ENCODE measurements at places on chromosomes 1 and 21.

DNA sequence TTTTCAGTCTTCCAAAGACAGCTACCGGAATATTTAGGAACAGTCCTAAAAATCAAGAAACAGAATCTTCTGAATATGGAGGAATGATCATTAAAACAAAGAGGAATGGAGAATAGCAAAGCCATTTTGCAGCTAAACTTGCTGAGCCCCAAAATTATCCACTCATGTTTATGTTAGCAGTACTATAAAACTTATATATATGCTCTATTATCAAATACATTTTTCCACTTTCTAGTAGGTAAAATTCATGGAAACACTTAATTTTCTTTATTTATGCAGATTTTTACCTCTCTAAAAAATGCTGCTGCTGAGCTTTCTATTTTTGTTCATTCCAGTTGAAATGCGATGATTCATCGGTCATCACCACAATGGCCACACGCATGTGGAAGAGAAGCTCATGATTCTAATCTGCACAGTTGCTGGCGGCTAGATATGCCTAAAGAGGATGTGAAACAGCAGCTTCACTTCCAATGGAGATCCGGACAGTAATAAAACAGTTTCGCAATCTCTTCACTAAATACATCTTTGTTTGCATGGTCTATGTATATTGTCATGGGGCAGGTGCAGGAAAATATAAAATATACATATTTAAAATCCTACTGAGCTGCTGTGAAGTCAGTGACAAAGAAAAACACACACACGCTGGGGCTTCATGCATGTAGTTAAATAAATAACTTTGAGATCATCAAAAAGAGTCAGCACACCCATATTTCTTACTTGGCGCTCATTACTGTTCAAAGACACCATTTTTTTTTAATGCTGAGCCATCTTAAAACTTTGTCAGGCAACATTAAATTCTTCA lies 292.2 kb downstream of the SMYD3 start:
- no peak for DNase-seq

DNA sequence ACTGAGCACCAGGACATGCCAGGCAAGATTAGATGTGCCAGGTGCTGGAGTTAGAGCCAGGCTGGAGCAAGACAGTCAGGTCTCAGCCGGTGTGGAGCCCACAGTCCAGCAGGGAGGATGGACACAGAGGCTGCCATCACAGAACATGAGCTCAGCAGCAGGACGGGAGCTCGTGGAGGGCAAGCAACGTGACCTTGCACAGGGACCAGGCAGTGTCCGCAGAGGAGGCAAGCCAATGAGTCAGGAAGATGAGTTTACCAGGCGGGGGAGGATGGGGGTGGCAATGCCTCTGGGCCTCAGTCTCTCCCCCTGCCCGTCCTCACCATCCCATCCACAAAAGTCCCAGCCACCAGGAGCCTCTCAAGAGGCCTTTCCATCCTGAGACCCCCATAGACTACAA lies 20.7 kb upstream of the ZC3H12A start:
- no peak for DNase-seq

DNA sequence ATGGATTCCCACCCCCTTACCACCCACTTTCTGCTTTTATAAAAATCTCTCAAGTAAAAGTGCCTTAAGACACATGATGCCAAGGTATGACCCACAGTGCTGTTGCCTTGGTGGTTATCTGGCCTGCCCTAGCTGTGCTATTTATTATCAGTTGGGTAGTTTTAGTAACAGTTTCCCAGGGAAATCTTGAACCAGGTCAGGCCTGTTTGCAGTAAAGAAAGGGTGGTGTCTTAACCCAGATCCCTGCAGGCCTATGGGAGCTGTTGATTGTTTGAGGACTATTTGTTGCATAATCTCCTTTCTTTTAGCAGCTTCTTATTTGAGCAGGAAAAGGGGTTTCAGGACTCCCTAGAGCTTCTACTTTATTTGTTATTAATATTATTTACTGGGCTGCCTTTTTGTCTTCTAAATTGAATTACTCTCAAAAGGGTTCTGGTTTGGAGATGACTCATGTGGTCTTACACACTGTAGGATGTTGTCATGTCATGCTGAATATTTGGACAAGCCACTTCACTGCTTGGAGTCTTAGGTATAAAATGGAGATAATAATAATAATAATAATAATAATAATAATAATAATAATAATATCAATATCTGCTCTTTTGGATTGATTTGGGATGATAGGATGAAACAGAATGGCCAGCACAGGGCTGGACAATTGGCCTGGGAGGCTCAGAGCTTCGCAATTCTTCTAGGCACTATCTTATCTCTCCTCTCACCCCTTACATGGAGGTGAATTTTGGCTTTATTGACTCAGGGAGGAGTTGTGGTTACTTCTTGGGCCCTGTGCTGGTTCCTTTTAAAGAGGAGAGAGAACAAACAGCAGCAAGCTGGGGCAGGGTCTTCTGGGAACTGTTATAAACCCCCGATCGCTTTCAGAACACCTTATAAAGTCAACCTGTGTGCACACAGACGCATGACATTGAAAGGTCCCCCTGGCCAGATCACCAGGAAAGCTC lies 252.1 kb downstream of the PRDM2 start:
- DNase-seq: no peak

- DNase-seq: no peak
Measured at GRCh38 chr1:174406421-174406820, 41.3 kb upstream of the GPR52 start.

DNA sequence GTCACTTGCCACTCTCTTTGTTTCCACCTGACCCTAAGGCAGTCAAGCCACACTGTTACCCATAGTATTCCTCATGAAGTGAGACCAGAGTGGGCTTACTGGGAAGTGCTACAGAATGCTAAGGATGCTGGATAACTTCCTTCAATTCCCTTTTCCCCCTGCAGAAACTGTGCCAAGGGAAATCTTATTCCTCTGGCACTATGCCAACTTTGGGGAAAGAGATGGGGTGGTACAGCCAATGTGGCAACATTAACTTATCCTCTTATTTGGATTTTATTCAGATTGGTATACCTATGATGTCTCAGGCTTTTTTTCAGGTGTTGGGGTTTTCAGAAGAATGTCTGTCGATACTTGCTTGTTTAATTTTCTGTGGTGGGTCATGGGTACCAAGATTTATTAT lies 599.4 kb upstream of the PBX1 start:
- DNase-seq: no peak

DNA sequence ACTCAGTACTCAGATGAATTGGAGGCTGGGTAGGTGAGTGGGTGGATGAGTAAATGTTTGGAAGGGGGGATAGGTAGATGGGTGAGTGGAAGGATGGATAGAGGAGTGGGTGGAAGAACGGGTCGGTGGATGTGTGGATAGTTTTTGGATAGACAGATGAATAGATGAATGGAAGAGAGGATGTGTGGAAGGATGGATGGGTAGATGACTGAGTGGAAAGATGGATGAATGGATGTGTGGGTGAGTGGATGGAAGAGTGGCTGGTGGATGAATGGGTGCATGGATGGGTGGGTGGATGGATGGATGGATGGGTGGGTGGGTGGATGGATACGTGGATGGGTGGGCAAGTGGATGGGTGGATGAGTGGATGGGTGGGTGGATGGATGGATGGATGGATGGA lies 3.7 kb downstream of the SLC45A1 start:
- DNase-seq: no peak

- no peak for DNase-seq
Measured at GRCh38 chr1:58282623-58283387, 263.7 kb downstream of the OMA1 start.

DNA sequence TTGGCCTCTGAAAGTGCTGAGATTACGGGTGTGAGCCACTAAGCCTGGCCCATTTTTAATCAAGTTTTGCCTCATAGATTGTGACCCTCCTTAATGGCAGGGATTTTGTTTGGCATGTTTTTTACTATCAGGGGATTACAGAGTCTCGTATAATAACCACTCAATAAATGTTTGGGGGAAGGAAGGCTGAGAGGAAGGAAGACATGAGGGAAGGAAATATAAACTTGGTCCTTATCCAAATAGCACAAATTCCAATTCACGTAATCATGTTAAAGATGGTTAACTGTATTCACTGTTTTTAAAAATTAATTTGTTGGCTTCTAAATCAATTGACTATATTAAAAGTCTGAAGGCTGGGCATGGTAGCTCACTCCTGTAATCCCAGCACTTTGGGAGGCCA lies 30.9 kb upstream of the SERTAD4 start:
- no peak for DNase-seq

GRCh38 chr1:193767886-193768285 lies 581.5 kb upstream of the B3GALT2 start:
- no peak for DNase-seq

- no peak for DNase-seq
Measured at GRCh38 chr1:218694636-218695035, 349.5 kb downstream of the TGFB2 start.

DNA sequence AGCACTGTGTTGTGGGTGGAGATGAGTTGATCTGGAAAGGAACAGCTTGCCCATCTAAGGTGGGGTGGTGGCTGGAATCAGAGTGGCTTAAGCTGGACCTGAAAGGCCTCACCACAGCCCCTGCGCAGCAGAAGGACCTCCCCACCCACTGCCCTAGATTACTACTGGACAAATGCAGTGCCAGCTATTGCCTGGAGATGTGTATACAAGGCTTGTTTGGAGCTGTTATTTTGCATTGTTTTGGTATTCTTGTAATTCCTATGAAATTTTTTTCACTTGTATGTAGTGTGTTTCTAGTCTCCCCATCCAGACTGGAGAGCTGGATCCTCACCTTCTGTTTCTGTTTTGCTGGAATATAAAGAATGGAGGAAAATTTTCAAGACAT lies 1.3 kb upstream of the SLC30A1 start:
- DNase-seq: no peak

- no peak for DNase-seq
Measured at GRCh38 chr1:31795096-31795675, 20.6 kb downstream of the SPOCD1 start.

DNA sequence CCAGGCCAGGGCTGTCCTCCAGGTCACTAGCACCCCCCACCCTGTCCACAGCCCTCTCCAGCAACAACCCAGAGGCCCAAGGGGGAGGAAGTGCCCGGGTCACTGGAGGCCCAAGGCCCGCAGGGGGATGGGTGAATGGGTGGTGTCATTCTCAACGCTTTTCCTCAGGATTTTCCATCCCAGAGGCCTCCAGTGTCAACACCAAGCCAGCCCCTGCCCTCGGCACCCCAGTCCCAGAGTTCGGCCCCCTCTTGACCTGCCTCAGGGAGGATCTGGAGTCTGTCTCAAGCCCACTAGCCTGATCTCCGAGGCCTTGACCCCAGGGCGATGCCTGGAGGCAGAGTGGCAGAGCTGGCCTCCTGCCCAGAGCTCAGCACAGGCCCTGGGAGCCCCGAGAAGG lies 5.1 kb downstream of the TMEM82 start:
- no peak for DNase-seq

GRCh38 chr21:44831227-44831860 lies 13.5 kb upstream of the SUMO3 start:
- DNase-seq: no peak

DNA sequence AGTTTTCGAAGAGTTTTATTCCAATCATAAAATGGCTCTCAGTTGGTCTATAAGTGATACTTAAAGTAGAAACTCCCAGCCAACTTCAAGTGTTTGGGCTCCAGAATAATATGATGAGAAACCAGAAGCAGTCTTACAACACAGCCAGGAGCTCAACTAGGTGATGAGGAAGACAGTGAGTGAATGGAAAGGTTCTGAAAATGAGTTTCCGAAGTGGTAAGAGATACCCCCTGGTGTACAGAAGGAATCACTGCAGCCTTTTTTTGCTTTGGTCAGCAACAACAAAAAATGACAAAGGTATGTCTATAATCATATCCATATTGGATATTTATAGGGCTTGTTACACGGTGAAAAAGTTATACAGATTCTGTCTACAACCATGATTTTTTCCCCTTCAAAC lies 16.5 kb downstream of the KRTAP19-1 start:
- no peak for DNase-seq

- DNase-seq: no peak
Measured at GRCh38 chr1:35047188-35047858, 15.6 kb upstream of the ZMYM6 start.

GRCh38 chr21:29678626-29679025 lies 261.2 kb downstream of the GRIK1 start:
- no peak for DNase-seq

DNA sequence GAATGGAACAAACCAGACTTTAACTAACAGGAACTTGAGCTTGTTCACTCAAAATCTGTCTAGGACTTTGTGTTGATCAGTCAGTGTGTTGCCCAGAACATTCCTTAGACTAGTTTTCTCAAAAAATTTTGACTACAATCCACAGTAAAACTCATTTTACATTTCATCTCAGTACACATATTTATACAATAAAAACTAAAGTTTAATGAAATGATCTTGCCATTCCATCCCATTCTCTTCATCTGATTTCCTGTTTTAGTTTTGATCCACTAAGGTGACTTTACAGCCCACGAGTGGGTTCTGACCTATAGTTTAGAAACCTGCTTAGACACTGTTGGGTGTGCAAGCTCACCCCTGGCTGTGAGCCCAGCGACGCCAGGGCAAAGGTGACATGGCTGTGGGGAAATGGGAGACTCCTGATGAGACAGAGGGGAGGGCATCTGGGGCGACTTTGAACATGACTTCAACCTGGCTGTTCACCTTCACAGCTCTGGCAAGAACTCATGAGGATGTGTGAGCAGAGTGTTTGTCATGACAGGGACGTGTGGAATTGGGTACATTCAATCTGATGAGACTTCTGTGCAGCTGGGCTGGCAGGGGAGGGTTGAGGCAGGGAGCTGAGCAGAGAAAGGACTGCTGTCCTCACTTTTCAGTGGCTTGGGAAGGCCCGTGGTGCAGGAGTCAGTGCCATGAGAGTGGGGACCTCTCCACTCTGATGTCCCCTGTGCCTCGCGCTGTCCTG lies 40.6 kb downstream of the LHX4 start:
- no peak for DNase-seq

DNA sequence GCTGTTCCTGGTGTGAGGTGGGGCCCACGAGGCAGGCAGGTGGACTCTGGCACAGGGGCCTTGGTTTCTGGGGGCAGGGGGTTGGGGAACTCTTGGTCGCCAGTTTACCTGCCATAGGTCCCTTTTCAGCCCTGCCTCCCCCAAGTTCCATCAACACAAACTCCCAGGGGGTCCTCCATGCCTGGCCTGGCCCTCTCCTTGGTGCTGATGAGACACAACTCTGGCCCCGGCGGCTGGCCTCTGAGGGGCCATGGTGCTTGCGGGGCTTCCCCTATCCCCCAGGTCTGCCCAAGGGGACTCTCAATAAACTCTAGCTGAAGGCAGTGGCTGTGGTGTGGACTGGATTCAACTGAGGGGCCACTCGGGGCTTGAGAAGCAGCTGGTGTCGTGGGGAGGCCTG lies 16.0 kb downstream of the HTR6 start:
- DNase-seq: no peak

- no peak for DNase-seq
Measured at GRCh38 chr1:217622042-217622441, 8.8 kb downstream of the GPATCH2 start.

- DNase-seq: no peak
Measured at GRCh38 chr1:222266223-222267196, 281.4 kb downstream of the HHIPL2 start.

- DNase-seq: no peak
Measured at GRCh38 chr21:42493109-42494060, 2.6 kb downstream of the RSPH1 start.
